ENCODE measurements at places on chromosomes 16 and 17.

DNA sequence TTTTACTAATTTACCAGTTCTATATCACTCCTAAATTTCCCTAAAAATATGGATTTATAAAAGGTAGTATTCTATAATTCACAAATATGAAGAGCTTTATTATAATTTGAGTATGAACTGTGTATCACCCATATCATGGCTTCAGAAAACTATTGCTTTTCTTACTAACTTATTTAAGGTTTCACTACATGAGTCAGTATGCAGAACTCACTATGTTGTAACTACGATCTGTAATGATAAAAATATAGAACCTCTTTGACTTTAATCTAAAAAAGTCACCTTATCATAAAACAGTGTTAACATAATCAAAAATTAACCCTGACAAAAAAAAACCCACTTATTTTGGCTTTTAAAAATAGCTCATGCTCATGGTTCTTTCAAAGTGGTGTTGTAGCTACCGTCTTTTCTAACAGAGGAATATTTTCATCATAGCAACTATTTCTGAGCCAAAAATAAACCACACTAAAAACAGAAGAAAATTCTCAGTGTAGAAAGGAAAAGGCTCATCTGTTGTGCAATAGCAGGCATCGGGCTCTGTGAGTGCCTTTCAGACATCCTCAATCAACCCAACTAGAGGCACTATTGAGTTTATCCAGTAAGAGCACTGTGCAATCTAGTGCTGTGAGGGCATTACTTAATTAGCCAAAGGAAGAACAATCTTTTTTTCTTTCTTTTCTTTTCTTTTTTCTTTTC lies 42.1 kb downstream of the ITGAM start:
- no peak for DNase-seq

- peak; percentile 95 for DNase-seq
Observed at GRCh38 chr17:28726627-28727491, 826 bp upstream of the TLCD1 start.

DNA sequence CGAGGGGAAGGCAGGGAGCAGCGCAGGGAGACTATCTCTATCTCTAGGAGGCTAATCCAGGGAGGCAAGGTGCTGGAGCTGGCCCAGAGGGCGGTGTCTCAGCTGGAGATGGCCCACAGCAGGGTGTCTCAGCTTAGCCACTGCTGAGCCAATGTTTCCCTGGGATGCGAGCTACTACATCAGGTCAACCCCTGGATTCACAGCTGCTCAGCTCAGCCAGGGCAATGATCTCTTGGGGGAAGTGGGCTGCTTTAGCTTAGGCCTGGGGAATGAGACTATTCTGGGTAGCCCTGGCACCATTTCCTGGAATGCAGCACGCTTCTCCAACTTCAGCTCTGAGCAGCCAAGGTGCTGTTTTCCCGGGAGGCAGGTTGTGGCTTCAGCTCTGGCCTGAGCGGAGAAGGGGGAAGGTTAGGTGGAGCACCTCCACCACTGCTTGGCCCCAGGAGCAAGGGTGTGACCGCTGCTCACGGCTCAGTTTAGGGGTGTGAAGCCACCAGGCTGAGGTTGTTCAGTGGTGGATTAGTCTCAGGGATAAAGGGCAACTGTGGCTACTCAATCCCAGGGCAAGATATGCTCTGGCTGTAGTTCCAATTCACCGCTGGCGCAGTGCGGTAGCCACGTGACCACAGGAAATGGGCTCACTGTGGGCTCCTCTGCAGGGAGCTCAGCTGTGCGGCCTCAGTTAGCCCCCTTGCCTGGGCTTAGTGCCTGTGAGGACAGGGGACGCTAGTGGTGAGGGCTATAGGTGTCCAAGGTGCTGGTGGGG lies 5.2 kb upstream of the PRSS21 start:
- DNase-seq, result no peak

DNA sequence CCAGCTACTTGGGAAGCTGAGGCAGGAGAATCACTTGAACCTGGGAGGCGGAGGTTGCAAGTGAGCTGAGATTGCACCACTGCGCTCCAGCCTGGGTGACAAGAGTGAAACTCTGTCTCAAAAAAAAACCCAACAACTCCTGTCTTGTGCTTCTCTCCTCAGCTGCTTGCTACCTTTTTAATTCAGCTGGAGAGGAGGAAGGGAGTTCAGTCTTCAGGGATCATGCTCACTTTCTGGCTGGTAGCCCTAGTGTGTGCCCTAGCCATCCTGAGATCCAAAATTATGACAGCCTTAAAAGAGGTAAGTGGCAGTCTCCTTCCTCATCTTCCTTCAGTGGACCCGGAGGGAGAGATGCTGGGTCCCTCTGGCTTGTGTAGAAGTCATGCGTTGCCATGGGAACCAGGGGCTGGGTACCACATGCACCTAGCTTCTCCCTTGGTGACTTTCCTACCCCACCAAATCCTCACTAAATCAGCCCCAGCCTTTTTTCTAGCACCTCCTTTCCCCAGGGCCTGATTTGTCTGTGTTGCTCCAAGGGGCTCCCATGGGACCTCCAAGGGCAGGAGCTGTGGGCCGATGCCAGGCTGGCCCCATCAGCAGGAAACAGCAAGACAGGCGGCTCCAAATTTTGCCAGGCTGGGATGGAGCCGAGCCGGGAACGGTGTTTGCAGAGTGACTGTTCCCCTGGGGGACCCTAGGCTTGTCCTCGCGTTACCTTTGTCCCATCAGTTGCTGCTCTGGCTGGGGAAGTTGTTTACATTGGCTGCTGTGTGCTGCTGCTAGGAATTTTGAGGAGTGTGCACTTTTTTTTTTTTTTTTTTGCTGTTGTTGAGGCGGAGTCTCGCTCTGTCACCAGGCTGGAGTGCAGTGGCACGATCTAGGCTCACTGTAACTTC lies 65.2 kb downstream of the ABCC1 start:
- no peak for DNase-seq

GRCh38 chr17:37092701-37093100 lies 143.9 kb downstream of the AATF start:
- no peak for DNase-seq

DNA sequence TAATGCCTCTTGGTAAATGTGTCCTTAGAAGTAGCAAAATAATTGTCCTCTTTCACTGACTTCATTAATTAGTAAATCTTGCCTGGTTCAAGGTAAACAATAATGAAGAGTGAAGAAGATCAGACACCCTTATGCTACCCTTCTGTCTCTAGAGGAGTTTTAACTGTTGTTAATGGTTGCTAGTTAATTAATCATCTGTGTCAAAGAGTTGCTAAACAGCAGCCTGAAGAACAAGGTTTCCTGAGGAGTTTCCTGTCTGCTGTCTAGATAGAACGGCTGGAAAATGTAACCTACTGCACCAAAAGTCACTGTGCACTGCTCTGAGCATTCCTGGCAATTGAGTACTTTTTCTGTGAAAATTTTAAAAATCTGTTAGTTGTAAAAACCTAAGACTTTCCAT lies 131.3 kb downstream of the NLK start:
- DNase-seq, result no peak

GRCh38 chr17:39769974-39770587 lies 32.3 kb downstream of the GRB7 start:
- peak; percentile 79 for DNase-seq

- DNase-seq, result no peak
Observed at GRCh38 chr16:21211486-21211885, at the start of gene ZP2. Gene ZP2 (minus strand): TSS chr16:21211574. CDS start chr16:21211547, 27 bp downstream.

DNA sequence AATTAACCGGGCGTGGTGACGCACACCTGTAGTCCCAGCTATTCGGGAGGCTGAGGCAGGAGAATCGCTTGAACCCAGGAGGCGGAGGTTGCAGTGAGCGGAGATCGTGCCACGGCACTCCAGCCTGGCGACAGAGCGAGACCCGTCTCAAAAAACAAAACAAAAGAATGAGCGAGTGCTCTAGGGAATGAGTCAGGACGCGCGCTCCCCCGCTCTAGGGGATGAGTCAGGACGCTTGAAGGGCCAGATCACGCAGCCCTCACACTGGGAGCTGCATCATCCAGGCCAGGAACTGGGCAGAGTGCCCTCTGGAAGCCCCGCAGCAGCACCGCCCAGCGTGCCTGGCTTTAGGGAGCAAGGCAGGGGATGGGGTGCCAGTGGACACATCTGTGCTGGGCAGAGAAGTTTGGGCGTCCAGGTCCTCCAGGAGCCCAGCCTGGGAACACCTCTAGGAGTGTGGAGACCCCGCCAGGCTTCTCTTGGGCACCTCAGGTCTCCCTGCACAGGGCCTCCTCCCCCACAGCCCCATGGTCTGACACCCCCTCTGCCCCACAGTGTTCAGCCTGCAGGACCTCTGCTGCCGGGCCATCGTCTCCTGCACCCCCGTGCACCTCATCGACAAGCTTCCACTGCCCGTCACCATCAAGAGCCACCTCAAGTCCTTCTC lies 3.9 kb upstream of the WFIKKN1 start:
- DNase-seq, result no peak

- DNase-seq, result no peak
Observed at GRCh38 chr17:81057079-81057730, 22.3 kb downstream of the BAIAP2 start.

- peak; percentile 93 for DNase-seq
Observed at GRCh38 chr17:80414803-80415625, at the start of gene ENDOV. Gene ENDOV (plus strand): TSS chr17:80415167. CDS start chr17:80415195, 28 bp downstream.

- peak; percentile 82 for DNase-seq
Observed at GRCh38 chr17:50425682-50426471, at the start of gene ACSF2. Gene ACSF2 (plus strand): TSS chr17:50426218. CDS start chr17:50426262, 44 bp downstream.

- DNase-seq, result no peak
Observed at GRCh38 chr16:28937222-28937876, 5.6 kb downstream of the CD19 start.

DNA sequence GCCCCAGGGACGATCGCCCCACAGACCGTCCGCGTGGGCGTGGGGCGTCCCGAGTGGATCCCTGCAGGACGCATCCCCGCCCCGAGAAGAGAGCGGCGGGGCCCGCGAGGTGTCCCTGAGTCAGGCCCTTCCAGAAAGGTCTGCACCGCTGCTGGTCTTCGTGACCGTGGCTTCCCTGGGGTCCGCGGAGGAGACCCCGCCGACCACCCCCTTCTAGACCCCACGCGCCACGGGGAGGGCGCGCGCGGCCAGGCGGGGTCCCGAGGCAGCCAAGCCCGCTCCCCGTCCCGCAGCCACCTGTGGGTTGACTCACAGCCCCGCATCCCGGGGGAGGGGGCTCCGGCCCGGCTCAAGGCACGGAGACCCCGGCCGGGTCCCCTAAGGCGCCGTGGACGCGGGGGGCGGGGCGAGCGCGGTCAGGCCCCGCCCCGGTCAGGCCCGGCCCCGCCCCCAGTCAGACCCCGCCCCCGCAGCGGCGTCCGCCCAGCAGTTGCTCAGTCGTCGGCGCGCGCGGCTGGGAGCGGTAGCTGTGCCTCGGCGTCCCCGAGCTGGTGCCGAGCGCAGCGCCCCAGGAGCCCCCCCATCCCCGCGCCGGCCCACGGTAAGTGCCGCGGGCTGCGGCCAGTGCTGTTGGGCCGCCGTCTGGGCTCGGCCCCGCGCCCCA lies at the start of gene BAIAP3:
Gene BAIAP3, plus strand, starts transcription at position 497 of the 664 bp plus-strand sequence. CDS start 4,905 bp downstream, outside the sequence.
- peak; percentile 62 for DNase-seq

DNA sequence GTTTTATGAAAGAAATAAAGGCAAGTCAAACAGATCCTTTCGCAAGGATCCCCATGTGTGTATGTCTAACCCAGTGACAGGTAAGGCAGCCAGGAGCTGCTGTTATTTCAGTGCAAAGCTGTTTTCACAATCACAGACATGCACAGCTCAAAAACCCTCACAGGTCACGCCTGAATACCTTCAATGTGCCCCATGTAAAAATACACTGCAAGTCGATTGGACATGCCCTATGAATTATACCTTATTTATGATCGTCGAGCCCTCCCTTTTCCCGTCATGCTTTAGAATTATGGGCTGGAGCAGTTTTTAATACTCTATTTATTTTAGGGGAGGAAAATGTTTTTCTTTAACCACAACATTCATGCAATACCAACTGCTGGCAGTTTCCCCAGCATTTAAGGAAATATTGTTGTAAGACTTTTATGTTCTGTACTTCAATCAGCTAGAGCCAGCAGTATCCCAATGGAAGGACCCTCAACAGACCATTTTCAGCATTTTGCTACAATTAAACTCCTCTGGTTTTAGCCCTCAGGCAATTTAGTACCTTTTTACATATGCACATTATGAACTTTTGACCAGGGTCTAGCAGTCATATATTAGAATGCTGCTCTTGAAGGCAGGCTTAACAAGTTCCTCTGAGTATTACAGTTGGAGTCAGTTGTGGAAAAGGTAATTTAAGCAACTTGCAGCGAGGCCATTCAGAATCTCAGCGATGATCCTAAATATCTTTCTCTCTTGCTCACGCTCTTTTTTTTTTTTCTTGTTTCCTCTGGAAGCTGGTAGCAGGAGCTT lies 362.2 kb downstream of the WWOX start:
- no peak for DNase-seq

- DNase-seq, result no peak
Observed at GRCh38 chr16:21301895-21302291, 23.8 kb upstream of the CRYM start.

GRCh38 chr17:48990882-48991357 lies 6.3 kb upstream of the IGF2BP1 start:
- no peak for DNase-seq

GRCh38 chr17:20256144-20256543 lies 211.2 kb downstream of the LGALS9B start:
- no peak for DNase-seq

GRCh38 chr17:6541886-6542285 lies 14.5 kb downstream of the PITPNM3 start:
- DNase-seq, result no peak

GRCh38 chr16:53922807-53923571 lies 219.0 kb downstream of the FTO start:
- DNase-seq, result no peak

- DNase-seq, result no peak
Observed at GRCh38 chr16:69654280-69654931, 72.0 kb downstream of the NQO1 start.

DNA sequence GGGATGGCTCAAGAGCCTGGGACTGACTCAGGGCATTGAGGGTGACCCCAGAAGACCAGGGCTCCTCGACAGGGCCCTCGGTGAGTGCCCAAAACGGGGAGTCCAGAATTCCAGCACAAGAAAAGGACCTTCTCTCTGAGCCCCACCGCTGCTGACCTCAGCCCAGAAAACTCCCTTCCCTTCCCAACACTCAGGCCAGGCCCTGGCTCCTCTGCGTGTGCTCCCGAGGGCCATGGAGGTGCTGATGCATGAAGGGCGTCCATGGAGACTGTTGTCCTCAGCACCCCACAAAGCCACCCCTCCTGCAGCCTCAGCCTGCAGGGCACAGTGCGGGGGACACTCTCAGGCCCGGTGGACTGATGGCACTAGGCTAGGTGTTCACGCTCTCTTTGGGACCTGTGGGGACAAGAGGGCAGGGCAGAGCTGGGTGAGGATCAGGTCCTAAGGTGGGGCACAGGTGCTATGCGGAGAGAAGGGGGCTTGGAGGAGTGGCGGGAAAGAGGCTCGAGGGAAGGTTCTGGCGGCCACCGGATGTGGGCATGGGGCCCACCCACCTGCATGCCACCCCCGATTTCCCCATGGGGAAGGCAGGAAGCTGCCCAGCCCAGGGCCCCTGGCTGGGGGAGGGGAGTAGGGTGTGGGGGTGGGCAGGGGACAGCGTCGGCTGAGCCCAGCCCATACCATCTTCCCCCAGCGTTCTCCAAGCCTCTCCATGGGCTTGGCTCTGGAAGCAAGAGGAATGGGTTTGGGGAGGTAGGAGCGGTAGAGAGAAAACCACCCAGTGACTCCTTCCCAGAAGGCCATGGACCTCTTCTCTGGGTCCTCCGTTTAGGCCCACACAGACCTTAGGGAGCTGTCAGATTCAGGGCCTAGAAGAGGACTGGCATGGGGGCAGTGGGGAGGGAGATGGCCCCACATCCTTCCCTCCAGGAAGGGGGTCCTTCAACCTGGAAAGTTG lies 4.5 kb upstream of the TSPOAP1 start:
- DNase-seq, result peak; percentile 82

- no peak for DNase-seq
Observed at GRCh38 chr17:565521-565920, 149.1 kb downstream of the VPS53 start.

- DNase-seq, result no peak
Observed at GRCh38 chr17:71380535-71380934, 740.3 kb upstream of the SOX9 start.

All from activated T-cell treated with anti-CD3 and anti-CD28 coated beads, Interleukin-2, amount 50 U/mL, for 72 hours (primary cell).